Placental pericyte (primary cell): ENCODE measurements at places on chromosomes 16 and 17. TPM values are rescaled to one million over a fixed set of nuclear protein-coding genes. Genes with fewer than 3 reads are reported as not detected.

Gene GRB2
- total RNA-seq = 64.8 and 103 TPM in 2 replicates

Gene ARL4D
- total RNA-seq = 6.0 and 16.6 TPM in 2 replicates

Gene FOXC2
- 4.3 TPM in 1 of 2 replicates, not detected in the other for total RNA-seq

Gene ALOX15B
- total RNA-seq = under 0.01 TPM in 1 of 2 replicates, not detected in the other

Gene HLF
- not detected in 2 replicates for total RNA-seq

Gene MAPT
- under 0.01 and 0.29 TPM in 2 replicates for total RNA-seq

Gene MT1F
- total RNA-seq = not detected in 2 replicates

Gene PPP1R27
- total RNA-seq = not detected in 2 replicates

Gene TBC1D3E
- not detected in 2 replicates for total RNA-seq

Gene CCDC182
- not detected in 2 replicates for total RNA-seq

Gene RAC3
- total RNA-seq = 7.9 and 9.2 TPM in 2 replicates

Gene AFMID
- total RNA-seq = 20.5 and 29.1 TPM in 2 replicates

Gene ZFP3
- total RNA-seq = 1.1 and 1.8 TPM in 2 replicates
